PC-9 (cell line): ENCODE measurements at places on chromosomes 5 and 9.

DNA sequence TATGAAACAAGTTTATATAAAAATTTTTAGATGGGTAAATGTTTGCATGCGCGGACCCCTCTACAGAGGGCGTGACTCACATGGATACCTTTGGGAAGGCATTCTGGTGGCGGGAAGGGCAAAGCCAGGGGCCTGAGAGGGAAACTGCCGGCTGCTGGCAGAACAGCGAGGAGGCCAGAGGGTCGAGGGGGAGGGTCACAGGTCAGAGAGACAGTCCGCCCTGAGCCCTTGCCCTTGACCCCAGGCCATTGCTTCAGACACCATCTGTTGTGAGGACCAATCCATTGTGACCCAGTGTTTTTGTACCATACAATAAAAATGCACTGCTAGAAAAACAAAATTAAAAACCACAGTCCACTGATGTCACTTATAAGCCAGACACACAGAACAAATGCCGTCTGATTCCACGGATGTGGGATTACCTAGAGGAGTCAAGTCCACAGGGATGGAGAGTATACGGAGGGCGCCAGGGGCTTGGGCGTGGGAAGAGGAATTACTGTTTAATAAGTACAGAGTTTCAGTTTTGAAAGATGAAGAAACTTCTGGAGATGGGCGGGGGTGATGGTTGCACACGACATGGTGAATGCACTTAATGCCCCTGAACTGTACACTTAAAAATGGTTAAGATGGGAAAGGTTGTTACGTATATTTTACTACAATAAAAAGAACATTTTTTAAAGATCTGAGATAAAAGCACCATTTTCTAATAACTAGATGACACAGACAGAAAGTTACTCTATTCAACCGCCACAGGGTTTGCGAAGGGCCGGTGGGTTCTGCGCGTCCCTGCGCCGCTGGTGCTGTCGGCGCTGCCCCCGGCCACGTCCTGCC lies 12.0 kb downstream of the BTNL9 start:
- DNase-seq: no peak

DNA sequence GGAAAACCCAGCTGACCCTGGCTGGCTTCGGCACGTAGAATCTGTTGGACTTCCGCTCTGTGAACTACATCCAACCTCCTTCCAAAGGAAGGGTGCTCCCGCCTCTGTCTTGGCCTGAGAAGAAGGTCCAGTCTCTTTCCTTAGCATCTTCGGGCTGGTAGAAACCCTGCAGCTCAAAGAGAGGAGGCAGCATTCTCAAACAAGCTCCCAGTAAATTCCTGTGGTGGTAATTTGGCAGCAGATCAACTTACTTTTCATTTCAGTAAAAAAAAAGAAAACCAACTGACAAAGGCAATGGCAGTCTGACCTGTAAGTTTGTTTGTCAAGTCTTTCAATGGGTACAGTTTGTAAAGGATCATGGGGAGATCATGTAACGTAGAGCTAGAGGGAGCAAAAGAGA lies 176.7 kb downstream of the MED10 start:
- no peak for DNase-seq

GRCh38 chr9:77417566-77417965 lies 230.6 kb downstream of the GNA14 start:
- peak; percentile 71 for DNase-seq

GRCh38 chr9:111094433-111094924 lies 56.2 kb upstream of the LPAR1 start:
- no peak for DNase-seq

DNA sequence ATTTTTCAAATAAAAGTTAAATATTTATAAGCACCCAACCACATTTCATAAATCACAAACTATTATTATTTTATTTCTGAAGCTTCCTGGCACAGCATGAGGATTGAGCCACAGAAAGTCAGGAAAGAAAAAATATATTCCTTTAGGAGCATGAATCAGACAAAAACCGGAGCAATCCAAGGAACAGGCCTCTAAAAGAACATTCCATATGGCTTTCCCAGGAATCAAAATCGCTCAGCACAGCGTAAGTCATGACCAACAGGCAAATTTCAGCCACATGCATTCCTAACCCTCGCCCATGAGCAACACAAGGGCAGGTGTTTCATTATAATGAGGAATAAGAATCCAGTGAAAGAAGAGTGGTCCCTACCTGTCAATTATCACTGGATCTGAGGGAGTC lies 26.7 kb downstream of the EBF1 start:
- no peak for DNase-seq

- DNase-seq: no peak
Observed at GRCh38 chr5:131068893-131069643, 96.0 kb downstream of the HINT1 start.

DNA sequence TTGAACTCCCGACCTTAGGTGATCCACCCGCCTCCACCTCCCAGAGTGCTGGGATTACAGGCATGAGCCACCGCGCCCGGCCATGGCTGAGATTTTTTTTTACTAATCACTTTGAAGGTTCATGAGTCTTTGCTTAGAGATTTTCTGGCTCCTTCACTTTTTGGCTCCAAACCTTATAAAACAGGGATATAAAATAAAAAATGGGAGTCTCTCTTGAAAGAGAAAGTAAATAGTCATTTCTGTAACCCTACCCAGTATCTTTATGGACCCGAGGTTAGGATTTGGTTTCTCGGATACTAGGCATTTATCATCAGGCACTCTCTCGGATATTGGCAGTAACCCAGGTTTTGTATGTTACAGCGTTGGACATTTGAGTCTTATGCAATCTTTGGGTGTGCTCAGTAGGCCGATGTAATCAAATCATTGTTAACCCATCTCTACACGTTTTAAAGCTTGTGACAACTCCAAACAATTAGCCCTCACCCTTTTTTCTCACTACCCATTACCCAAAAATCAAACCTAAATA lies 25.3 kb downstream of the STXBP1 start:
- DNase-seq: no peak

GRCh38 chr9:115333277-115334070 lies 215.5 kb upstream of the TNC start:
- DNase-seq: no peak

DNA sequence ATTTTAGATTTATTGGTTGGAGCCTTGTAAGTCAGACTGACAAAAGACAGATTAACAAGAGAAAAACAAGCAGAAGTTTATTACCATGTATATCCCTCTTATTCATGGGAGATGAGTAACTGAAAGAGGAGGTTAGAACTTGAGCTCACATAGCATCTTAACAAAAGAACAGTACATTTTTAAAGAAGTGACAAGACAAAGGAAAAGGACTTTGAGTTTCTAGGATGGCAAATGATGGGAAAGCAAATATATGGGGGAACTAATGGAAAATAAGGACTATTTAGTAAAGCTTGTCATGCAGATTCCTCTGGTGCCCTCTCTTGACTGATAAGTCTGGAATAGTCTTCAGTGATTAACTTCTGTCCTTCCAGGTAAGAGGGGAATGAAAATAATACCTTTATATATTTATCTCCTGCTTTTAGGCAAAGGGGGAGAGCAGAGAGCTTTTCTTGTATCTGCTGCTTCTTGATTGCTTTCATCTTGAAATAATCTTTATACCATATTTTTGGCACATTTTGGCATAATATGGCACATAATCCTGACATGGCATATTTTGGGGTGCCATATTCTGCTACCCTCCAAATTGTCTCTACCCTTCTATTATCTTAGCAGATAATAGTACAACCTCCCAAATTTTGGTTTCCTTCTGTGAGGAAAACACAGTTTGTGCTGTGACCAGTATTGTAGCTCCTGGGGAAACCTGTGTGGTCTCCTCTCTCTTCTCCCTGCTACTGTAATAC lies 206.8 kb downstream of the TMC1 start:
- DNase-seq: no peak

- no peak for DNase-seq
Observed at GRCh38 chr9:98182889-98183599, 9.4 kb downstream of the CORO2A start.

GRCh38 chr5:54610197-54610944 lies 92.8 kb downstream of the SNX18 start:
- no peak for DNase-seq

DNA sequence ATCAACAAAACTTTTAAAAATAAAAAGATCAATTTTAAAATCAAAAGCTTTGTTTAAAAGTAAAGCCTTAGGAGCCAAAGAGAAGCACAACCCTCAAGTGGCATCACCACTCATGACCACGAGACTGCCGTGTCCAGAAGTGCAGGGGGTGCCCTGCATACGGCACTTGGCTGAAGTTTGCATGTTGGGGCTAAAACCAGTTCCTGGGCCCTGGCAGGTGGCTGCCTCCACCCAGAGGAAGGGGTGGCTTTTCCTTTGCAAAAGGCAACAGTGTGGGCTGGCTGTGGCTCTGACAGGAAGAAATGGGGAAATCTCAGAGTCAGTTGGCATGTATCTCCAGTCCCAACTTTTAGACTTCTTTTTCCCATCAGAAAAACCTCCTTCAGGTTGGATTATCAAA lies 15.3 kb downstream of the TRMO start:
- DNase-seq: no peak

DNA sequence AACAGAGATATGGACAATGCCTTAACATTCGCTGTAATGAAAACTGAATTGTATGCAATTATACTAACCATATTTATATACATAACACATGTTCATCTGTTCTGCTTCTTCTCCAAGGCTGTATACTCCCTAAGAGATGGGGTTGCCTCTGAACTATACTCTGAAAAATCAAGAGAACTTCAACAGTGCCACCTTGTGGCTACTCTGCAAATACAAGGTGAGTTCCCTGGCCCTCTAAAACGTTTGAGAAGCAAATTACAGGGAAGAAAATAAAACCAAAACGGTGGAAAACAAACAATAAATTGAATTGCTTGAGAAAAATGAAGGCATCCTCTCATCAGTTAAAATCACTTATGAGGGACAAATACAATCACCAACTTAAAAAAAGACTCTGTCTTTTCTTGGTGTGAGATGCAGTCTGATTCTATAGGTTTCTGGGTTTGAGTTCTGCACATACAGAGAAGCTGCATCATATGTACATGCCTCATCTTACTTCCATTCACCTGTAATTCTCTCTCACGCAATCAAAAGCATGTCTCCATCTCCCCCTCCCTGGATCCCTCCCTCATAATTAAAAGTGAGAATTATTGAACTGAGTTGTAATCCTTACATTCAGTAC lies 98.6 kb downstream of the FBXW11 start:
- peak; percentile 37 for DNase-seq

DNA sequence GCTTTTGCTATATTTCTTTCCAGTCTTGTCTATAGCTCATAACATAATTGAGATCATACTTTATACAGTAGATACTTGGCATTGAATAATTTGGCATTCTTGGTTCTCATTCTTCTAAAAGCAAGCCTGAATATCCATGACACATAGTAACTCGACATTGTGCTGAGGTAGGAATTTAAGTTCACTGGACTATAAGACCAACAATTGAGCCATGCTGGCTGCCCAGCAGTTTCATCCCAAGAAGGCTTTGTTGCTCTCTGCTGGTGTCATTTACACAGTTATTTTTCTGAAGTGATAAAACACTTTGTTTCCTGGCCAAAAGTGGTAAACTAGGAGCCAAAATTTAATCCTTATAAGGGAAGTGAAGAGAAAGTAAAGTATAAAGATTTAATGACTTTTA lies 192.0 kb downstream of the ADAMTSL1 start:
- no peak for DNase-seq

DNA sequence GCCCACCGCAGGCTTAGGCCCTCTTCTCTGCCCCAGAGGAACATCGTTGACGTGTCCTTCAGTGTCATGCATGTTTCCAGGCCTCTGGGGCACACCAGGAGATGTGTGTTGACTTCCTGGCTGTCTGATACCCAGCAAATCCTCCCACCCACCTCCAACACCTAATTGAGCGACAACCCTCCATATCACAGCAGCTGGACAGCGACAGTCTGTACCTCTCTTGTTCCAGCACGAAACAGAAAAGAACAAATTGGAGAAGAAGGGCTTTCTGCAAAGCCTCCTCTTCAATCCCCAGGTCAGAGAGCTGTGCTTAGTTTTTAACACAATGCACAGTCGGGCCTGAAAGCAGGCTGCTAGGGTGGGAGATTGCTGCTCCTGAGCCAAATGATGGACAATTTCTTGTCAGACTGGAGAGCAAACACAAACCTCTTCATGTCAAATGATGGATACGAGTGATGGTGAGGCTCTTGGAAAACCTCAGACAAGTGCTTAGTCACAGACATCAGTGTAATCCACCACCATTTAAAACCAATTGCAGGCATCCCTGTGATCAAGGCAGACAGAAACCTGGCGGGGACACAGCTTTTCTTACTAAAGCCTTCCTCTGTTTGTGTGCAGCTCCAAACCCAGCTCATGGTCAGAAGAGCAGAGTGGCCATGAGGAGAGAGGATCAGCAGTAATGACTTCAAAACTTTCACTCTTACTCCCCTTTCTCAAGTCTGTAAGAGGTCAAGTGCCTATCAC lies 110.6 kb downstream of the EBF1 start:
- DNase-seq: no peak

GRCh38 chr5:43336159-43336558 lies 22.9 kb upstream of the HMGCS1 start:
- no peak for DNase-seq

- no peak for DNase-seq
Observed at GRCh38 chr5:5189051-5189430, 48.9 kb downstream of the ADAMTS16 start.

DNA sequence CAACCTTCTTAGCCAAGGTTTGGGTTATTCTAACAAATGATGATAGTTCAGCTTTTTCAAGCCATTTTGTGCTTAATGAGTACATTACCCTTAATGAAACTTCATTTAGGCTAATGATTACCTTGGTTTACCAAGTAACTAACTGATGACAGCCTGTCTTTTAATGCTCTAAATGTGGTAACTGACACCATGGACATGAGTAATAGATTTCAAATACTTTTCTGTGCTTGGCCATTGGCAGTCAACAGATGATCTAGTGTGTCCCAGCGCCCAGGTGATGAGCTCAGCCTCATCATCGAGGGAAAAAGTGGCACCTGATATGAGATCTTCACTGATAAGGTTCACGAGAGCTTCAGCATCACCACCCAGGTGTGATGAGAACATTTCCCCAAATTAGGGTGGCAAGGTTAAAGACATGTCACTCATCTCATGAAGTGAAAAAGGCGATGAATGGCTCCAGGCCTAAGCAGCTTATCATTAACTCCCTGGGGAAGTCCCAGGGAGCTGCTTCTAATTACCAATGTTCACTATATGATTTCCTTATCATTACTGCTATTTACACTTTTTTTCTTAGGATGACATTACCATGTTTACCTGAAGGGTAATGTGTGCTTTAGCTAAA lies 296.0 kb downstream of the SPOCK1 start:
- DNase-seq: no peak

- DNase-seq: no peak
Observed at GRCh38 chr9:123798195-123798594, 131.7 kb downstream of the DENND1A start.

DNA sequence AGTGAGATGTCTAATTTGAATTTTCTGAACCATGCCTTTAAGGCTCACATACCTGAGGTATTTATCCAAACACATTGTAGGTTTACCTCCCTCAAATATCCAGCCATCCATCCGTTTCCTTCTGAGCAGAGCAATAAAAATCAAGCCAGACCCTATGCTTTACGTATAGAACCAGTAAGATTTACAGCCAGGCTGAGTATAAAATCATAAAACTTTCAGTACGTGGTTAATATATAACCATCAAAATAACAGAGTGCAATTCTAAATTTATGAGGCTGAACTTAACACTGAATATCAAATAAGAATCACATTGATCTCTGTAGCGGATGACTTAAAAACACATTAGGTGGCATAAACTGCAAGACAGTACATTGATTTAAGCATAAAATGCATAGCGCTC lies 877.9 kb upstream of the WWC1 start:
- DNase-seq: no peak
